ENCODE measurements at places on chromosomes 4 and X.

- DNase-seq, result peak; percentile 32
Observed at GRCh38 chr4:70601422-70602039, 9.5 kb downstream of the AMBN start.

DNA sequence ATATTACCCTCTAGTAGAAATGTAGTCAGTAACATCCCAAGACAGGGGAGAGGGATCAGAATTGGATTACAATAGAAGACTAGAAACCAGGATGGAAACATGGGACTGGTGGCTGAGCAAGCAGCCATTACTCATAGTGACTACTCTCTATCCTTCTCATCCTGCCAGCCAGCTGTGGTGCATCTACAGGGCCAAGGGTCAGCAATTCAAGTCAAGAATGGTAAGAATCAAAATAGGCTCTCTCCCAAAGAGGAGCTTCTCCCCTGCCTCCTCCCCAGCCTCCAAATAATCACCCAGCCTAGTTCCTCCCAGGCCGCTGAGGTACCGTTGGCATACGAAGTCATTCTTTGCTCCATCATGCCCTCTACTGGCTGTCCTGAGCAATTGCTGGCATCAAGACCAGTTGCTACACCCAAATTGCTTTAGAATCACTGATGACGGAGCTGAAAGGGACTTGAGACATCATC is 19.4 kb downstream of the AWAT2 start:
- peak; percentile 14 for DNase-seq

DNA sequence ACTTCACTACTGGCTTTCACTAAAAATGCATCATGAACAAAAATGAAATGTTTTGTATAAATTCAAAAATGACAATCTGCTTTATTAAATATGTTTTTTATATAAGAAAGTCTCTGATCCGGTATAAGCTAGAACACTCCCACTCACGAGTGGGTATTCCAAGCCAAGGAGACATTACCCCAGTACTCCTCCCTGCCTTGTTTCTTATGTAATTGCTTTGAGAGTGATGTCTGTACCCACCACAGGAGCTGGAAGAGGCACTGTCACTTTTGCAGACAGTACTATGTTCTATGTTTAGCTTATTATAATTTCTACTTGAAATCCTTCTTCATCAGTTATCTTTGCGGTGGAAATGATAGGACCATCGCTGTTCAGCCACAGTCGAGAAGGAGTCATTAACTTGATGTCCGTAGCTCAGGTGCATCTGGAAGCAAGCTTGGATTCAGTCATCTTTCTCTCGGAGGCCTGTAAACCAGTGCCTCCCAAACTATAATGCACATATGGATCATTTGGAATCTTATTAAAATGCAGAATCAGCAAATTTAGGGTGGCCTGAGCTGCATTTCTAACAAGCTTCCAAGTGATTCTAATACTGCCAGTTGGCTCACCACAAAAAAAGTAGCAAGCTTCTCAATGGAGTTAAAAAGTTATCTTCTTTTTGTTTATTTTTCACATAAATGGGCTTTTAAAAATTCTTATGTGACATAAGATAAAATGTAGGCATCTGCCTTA is 396.4 kb downstream of the GRIA2 start:
- DNase-seq, result no peak

GRCh38 chr4:161816958-161817357 is 346.8 kb downstream of the FSTL5 start:
- DNase-seq, result no peak

- DNase-seq, result no peak
Observed at GRCh38 chr4:171118091-171118490, 695.1 kb upstream of the GALNTL6 start.

- DNase-seq, result no peak
Observed at GRCh38 chrX:65127842-65128241, 151.6 kb upstream of the ZC4H2 start.

- DNase-seq, result no peak
Observed at GRCh38 chr4:162952232-162952631, 214.5 kb downstream of the NAF1 start.

DNA sequence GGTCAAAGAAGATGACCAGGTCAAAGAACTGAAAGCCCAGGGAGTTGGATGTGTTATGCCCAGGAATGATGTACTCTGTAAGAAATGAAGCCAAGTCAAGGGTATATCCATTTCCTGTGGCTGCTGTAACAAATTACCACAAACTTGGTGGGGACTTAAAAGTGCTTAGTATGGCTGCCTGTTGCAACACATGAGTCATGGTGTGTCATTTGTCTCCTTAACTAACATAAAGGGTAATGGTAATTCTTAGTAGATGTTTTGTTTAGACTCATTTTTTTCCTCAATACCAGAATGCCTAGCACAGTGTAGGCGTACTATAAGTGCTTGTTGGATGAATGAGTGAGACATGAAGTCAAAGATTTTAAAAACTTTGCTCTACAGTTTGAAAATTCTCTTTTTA is 45.7 kb downstream of the SYTL5 start:
- DNase-seq, result peak; percentile 46

DNA sequence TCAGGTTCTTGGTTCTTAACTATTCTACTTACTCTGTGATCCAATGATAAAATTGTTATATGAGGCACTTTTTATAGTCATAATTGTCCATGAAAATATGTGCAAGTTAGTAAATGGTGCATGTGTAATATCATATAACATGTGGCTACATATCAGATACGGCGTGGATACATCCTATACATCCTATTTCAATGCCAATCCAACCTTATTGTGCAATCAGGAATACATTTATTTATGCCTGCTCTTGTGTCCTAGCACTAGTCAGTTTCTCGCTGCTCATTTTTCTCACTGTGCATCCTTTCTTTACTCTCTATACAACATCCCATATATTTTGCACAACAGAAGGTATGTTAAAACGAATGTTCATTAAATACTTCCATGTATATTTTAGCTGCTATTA is 1141.1 kb downstream of the FAT4 start:
- DNase-seq, result no peak

GRCh38 chrX:79268788-79269187 is 98.3 kb downstream of the ITM2A start:
- no peak for DNase-seq

DNA sequence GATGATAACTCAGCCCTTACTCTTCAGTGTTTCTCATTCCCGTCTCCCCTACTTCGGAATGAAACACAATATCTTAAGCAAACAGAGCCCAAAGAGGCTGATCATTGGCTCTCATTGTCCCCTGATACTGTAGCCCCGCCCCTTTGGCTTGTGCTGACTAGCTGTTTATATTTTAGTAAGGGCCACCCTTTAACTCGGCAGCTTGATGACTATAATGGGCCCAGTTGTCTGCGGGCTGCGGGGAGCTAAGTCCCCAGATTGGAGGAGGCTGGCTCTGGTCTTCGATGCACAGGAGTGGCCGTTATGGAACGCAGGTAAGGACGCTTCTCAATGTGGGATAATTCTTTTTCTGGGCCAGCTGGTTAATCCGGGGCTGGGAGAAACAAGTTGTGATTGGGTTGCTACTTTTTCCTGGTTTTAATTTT is at the start of gene TRIM2:
Gene TRIM2 (plus strand): TSS at position 197 of the 425 bp plus-strand sequence. CDS start 88 bp downstream, at position 285.
- DNase-seq, result no peak

Measured in GM04504 (cell line).